ENCODE measurements at places on chromosomes 16 and 17. TPM values are rescaled to one million over a fixed set of nuclear protein-coding genes. Genes with fewer than 3 reads are reported as not detected.
A peak's percentile ranks its signal among the peaks of the same experiment; 100 is the strongest.

Gene TNS4
- 0.66 TPM for total RNA-seq

- peak; percentile 72 for DNase-seq
These were observed 67.1 kb downstream of the CLEC18A start for GRCh38 chr16:70018254-70018653.

- DNase-seq: no peak
These were observed 5.3 kb downstream of the SGSH start for GRCh38 chr17:80214878-80215210.

- DNase-seq: no peak
These were observed 66.4 kb downstream of the NXN start for GRCh38 chr17:913207-913606.

Measured in OCI-LY7 (cell line).